ENCODE measurements at places on chromosomes 5 and 9. TPM values are rescaled to one million over a fixed set of nuclear protein-coding genes. Genes with fewer than 3 reads are reported as not detected.

Gene ST8SIA4
- total RNA-seq = not detected

Gene OR13C8
- not detected for total RNA-seq

Gene BNIP1
- 35.9 TPM for total RNA-seq

Gene MYOZ3
- total RNA-seq = not detected

Gene ZBTB26
- total RNA-seq = 2.1 TPM

Gene SLC45A2
- 0.17 TPM for total RNA-seq

Gene PCDHB16
- total RNA-seq = 1.3 TPM

Gene TRIM7
- total RNA-seq = 3.9 TPM

Gene IGIP
- total RNA-seq = 0.24 TPM

Gene LCN10
- not detected for total RNA-seq

Gene SLC36A2
- not detected for total RNA-seq

Gene TXNDC8
- not detected for total RNA-seq

Gene PCDHA5
- 0.31 TPM for total RNA-seq

Gene PCDHA4
- total RNA-seq = 4.2 TPM

Gene N4BP3
- 10.4 TPM for total RNA-seq

Gene DEPDC1B
- 223 TPM for total RNA-seq

Gene RHOBTB3
- total RNA-seq = 0.54 TPM

Gene C1QTNF3
- not detected for total RNA-seq

Gene ANKDD1B
- not detected for total RNA-seq

Gene PCDHGA7
- not detected for total RNA-seq

Gene PRRX2
- total RNA-seq = not detected

Gene MAMDC2
- total RNA-seq = 1.2 TPM

Gene SMU1
- total RNA-seq = 49.4 TPM

Gene ISL1
- not detected for total RNA-seq

Gene FBP2
- total RNA-seq = 0.14 TPM

Gene NEURL1B
- 0.75 TPM for total RNA-seq

Gene GARIN3
- not detected for total RNA-seq

Gene DBH
- not detected for total RNA-seq

Gene ERAP2
- total RNA-seq = 0.68 TPM

Gene SH3RF2
- 14.6 TPM for total RNA-seq

Gene CDX1
- total RNA-seq = not detected

Gene AOPEP
- 58.1 TPM for total RNA-seq

Gene NEUROG1
- total RNA-seq = not detected

Gene FAXDC2
- total RNA-seq = 7.9 TPM

Gene SEMA4D
- 2.3 TPM for total RNA-seq

Gene SLC6A18
- not detected for total RNA-seq

Gene MYMK
- total RNA-seq = not detected

Gene PCDHB12
- not detected for total RNA-seq

Gene CDKN2B-AS1
- not detected for total RNA-seq

Gene PCA3
- total RNA-seq = not detected

Gene PDE6A
- total RNA-seq = not detected

Gene LHFPL2
- 2.6 TPM for total RNA-seq

Gene ACOT12
- total RNA-seq = not detected

Gene PCDHGB7
- total RNA-seq = not detected

Gene QSOX2
- 9.0 TPM for total RNA-seq

Gene STK32A
- total RNA-seq = not detected

Gene CFAP157
- total RNA-seq = not detected

Gene MACIR
- 10.4 TPM for total RNA-seq

Gene IL13
- not detected for total RNA-seq

Gene INPP5E
- 6.1 TPM for total RNA-seq
